KBM-7 (cell line): ENCODE measurements at places on chromosomes 5 and 9.
A peak's percentile ranks its signal among the peaks of the same experiment; 100 is the strongest.

GRCh38 chr5:140141241-140141640, 15.5 kb downstream of the IGIP start:
- no peak for DNase-seq

GRCh38 chr5:158466191-158466590, 607.2 kb upstream of the CLINT1 start:
- DNase-seq = no peak

DNA sequence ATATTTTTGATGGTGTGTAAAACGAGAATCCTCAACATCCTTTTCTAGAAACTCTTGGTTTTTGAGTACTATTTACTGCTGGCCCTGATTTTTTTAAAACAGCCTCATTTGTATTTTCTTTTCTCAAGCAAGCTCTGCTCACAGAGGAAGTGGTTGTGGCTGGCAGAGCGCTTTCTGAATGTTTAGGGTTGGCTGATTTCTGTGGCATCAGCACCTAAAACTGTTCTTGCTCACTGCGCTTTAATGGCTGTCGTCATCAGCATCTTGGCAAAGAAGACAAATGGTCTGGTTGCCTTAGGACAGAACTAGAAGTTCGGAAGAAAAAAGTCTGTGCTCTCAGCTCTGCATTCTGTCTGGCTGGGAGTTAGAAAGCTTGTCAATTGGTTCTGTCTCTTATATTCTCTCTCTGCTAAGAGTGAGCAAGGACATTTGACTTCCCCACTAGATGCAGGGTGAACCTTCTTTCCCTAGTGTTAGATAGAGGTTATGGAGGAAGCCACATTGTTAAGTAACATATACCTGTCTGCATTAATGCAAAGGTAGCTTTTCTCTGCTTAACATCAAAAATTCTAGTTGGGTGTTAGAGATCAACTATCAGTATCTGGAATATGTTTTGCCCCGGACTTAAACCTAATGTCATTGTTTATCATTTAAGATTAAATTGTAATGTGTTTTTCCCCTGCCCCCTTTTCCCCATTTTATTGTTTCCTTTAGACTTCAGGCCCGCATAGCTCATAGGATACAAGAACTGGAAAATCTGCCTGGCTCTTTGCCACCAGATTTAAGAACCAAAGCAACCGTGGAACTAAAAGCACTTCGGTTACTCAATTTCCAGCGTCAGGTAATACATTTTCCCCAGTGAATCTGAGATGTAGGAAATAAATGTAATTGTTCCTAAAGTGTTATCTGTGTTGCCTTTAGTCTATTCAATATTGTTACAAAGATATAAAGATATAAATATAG, 39.0 kb downstream of the SMARCA2 start:
- DNase-seq = peak; percentile 55

GRCh38 chr9:115291841-115292240, 173.9 kb upstream of the TNC start:
- no peak for DNase-seq

DNA sequence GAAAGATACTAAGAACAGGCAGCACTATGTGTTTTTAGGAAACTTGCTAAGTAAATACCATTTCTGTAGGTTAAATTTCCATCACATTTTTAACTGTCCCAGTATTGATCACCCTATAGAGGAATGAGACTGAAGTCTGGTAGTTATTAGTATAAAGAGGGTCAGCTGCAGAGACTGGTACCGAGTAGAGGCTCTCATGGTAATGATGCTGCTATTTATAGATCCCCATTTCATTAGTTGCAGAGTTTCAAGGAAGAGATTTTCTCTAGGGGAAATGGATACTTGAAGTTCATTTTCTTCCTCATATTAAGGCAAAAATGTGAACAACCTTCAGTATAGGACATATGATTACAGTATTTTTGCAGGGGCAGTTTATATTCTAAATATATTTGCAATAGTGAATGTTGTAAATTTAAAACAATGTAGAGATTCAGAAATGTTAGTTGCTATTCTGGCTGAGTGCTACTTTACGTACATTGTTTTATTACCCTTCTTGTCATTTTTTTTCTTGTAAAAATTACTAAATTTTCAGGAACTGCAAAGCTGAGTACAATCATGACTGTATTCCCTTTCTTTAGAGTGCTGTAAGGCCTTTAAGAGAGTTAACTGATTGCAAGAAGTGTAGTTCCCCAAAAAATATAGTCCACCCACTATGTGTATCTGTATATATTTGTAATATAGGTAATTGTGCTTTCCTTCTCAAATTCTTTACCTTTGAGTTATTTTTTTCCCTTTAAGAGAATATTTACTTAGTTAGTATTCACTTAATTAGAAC, 14.7 kb downstream of the PBX3 start:
- no peak for DNase-seq
